ENCODE measurements at places on chromosomes 12 and 14. TPM values are rescaled to one million over a fixed set of nuclear protein-coding genes. Genes with fewer than 3 reads are reported as not detected.

The RNFT2 gene
- total RNA-seq, result 14.6 TPM

GRCh38 chr12:97854477-97854876 lies 391.9 kb downstream of the RMST start:
- DNase-seq, result no peak

- DNase-seq, result no peak
Measured at GRCh38 chr12:130827432-130827831, 11.6 kb downstream of the STX2 start.

The TNS2 gene
- total RNA-seq, result 5.6 TPM

The SCFD1 gene
- total RNA-seq, result 66.9 TPM

GRCh38 chr14:85531587-85532373 lies 1.8 kb downstream of the FLRT2 start:
- no peak for DNase-seq

Measured in CD8-positive, alpha-beta memory T cell (primary cell).